Effector memory CD8-positive, alpha-beta T cell (primary cell): ENCODE measurements at places on chromosomes 12 and 14.

DNA sequence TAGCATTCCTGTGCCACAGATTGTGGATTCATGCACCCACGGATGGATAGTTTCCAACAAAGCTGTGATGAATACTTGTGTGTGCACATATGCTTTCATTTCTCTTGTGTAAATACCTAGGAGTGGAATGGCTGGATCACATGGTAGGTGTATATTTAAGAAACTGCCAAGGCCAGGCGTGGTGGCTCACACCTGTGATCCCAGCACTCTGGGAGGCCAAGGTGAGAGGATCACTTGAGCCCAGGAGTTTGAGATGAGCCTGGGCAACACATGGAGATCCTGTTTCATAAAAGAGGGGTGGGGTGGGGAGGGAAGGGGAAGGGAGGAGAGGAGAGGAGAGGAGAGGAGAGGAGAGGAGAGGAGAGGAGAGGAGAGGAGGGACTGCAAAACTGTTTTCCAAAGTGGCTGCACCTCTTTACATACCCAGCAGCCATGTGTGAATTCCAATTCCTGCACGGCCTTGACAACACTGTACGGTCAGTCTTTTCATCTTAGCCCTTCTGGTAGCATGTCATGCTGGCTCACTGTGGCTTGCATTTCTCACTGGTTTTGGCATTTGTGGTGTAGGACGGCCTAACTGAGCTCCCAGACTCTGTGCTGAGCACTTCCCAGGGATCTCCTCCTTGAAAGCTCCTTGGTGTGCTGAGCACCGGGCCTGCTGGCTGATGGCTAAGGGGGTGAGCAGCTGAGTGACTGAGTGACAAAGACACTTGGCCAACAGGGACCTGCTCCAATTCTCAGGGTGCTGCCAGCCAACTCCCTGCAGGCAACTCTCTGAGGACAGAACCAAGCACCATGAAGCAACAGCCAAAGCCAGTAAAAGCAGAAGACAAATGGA is 27.9 kb downstream of the SYNE3 start:
- DNase-seq = no peak

DNA sequence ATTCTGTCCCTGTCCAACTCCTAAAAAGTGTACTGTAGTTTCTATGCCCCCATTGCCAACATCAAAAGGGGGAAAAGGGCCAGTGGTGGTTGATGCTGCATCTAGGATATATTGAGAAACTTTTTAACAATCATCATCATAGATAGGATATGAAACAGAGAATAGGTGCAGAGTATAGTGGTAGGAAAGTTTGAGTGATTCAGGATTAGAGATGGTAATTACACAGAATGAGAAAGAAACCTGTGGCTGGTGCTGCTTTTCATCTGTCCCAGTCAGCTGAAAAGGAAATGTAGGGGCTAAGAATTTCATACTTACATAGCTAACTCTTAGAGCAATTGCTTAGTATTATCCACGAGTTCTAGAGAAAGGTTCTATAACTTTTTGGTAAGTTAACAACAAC is 67.6 kb downstream of the GTF2A1 start:
- DNase-seq = no peak

DNA sequence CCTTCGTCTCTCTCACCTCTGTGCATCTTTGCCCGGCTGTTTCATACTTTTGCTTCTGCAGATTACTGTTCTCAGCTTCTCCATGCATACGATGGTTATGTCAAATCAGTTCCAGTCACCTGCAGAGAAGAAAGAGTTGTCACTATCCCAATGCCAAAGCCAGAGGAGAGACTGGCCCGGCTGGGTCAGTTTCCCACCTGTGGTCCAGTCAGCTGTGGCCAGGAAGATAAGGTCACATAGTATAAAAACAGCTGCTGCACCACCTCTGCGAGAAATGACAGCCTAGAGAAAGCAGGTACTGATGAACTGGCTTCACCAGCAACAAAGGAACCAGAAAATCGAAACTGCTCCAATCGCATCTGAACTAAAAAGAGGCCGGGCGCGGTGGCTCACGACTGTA is 6.4 kb upstream of the P2RX4 start:
- DNase-seq = no peak

DNA sequence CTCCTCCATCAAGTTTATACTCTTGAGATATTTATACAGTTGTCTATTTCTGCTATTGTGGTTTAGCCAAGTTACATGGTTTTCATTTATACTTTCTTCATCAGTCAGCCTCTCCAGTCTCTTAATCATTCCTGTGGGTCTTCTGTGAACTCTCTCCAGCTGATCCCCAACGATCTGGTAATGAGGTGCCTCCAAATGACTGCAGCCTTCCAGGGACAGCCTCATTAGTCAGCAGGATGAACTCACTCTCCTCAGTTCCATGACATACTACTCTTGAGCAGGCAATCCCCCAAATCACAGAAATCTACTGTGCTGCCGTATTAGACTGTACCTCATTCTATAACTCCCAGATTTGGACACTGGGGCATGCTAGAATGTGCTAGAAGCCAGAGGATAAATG is 15.3 kb downstream of the AREL1 start:
- no peak for DNase-seq

DNA sequence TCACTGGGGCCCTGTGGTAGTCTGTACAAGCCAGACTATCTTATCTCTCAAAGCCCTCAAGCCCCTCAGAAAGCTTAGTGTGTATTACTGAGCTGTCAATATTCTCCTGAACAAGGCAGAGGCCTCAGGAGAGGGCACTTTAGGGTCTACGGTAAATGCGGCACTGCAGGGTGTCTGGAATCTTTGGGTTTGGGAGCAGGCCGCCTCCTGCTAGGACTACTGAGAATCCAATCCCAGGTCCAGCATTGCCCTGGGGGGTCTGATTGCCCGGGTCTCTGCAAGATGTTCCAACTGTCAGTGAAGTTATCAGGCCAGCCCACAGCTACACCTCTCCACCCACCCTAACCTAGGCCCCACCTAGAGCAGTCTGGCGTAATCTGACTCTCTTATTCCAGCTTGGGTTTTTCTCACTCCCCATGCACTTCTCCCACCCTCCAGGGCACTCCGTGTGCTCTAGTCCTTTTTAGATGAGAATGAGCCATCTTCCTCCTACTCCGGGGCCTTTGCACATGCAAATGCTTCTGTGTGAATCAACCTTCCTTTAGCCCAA is 4.3 kb upstream of the ZFP36L1 start:
- no peak for DNase-seq

- no peak for DNase-seq
Measured at GRCh38 chr14:39212693-39213092, 21.0 kb upstream of the MIA2 start.

DNA sequence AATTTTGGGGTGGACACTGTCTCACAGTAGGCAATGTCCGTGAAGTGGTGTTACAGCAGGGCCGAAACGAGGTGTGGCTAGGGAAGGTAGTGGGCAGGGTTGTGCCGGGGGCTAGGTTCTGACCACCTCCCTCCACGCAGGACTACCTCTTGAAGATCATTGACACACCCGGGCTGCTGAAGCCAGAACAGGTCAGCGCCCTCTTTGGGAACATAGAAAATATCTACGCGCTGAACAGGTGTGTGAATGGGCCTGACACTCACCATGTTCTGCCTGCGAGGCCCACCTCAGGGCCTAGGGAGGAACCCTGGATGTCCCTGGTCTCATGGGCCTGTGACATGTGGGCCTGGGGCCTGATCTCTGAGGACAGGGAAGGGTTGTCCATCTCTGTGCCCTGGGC is 24.6 kb downstream of the PLEKHG3 start:
- DNase-seq = no peak
